Right forelimb (tissue), 1 donor: ENCODE measurements at places on chromosomes 7 and 10.

- DNase-seq, result no peak
These were observed 10.2 kb downstream of the CLIP2 start for GRCh38 chr7:74299401-74299800.

GRCh38 chr7:42457663-42458062 lies 220.7 kb upstream of the GLI3 start:
- no peak for DNase-seq

DNA sequence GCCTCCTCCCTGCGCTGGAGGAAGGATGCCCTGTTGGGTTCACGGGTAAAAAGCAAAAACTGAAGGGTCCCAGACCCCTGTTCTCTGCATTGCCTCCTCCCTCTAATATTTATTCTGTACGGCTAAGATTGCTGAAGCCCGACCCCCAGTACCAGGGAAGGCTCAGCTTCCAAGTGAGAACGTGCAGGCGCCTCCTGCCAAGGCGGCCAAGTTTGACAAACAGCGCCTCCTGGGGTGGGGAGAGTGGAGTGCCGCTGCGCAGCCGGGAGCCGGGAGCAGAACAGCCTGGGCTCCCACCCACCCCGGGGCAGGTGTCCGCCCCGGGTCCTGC lies 4.7 kb upstream of the EBF3 start:
- DNase-seq, result peak; percentile 94

GRCh38 chr10:90915766-90916075 lies 5.2 kb downstream of the ANKRD1 start:
- no peak for DNase-seq

GRCh38 chr10:104037261-104037951 lies 48.3 kb downstream of the COL17A1 start:
- no peak for DNase-seq

GRCh38 chr7:117718116-117718835 lies 155.0 kb downstream of the CTTNBP2 start:
- no peak for DNase-seq

DNA sequence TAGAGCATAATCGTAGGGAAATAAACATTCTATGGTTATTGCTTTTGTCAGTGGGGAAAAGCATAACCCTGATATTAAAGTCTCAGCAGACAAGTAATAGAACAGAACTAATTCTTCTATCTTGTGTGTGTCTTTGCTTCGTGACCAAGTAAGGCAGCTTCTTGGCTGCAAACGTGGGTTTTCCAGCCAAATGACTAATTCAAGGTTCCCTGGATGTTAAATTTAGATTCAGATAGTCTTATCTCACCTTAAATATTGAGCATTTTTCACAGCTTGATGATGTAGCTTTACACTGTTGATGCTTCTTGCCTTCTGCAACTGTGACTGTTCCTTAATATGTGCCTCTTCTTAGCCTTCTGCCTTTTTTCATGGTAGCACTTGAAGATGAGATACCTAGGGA lies 113.0 kb downstream of the EXOC4 start:
- no peak for DNase-seq

DNA sequence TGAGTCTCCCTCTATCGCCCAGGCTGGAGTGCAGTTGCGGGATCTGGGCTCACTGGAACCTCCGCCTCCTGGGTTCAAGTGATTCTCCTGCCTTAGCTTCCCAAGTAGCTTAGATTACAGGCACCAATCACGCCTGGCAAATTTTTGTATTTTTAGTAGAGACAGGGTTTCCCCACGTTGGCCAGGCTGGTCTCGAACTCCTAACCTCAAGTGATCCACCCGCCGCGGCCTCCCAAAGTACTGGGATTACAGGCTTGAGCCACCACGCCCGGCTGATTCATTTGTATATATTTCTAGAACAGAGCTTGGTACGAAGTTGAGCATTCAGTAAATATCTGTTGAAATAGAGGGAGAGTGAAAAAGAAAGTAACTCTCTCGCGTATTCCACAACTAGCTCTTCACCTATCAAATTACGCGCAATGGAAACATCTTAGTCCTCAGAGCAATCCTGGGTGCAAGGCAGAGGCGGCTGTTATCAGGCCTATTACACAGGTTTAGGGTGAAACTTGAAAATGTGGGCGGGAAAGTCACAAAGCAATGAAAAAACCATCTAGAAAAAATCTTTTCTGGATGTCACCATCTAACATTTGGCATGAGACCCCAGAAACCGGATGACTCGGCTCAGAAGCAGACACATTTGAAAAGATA lies 707 bp upstream of the GHITM start:
- peak; percentile 56 for DNase-seq

- DNase-seq, result no peak
These were observed 450.1 kb downstream of the KCNMA1 start for GRCh38 chr10:77187376-77187999.

DNA sequence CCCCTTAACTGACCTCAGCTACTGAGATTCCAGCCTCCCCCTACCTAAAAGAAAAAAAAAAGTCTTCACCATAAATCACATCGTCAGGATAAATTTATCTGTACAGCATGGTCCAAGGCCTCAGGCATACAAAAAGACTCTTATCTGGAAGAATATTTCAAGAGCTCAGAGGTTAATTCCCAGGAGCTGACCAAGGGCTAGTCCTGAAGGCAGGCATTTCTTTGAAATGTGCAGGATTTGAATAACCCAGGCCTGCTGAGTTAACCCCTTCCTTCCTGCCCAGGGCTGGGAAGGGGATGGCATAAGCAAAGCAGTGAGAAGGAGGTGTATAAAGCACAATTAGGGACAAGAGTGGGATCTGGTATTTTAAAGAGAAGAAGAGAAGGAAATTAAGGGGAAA lies 111.2 kb downstream of the RNLS start:
- DNase-seq, result no peak

- no peak for DNase-seq
These were observed 328.6 kb upstream of the HGF start for GRCh38 chr7:82098414-82098813.

DNA sequence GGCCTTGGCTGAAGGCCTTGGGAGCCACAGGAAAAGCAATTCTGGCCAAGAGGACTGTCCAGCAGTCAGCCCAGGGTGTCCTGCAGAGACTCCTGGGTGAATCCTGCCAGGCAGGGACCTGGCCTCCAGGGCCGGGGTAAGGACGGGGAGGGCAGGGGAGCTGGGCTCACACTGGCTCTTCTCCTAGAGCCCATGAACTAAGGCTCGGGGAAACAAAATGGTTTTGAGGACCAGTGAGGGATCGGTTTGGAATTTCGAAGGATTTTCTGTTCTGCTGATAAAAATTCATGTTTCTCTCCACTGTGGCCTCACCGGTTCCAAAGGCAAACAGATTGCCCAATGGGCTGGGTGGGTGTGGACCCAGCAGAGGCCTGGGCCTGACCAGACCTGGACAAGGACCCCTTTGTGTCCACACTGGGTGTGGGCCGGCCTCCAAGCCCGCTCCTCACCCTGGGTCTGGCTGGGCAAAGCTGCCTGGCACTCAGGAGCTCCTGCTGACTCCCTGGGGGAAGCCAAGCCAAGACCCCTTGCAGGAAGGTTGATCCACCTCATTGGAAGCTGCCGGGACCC lies 27.3 kb downstream of the FAM20C start:
- DNase-seq, result no peak

DNA sequence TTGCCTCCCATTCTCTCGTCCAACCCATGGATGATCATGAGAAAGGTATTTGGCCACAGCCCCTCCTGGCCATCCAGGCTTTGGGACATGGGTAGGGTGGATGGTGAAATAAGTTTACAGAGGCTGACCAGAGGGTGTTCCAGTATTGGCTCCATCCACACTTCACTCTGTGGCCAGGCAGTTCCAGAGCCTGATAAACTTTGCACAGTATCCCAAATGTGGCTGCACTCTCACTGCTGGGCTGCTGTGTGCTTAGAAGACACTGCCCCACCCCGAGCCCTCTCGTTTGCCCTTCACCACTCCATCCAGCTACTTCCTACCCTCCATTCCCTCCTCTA lies 72.0 kb upstream of the ZMIZ1 start:
- DNase-seq, result no peak

GRCh38 chr10:89064748-89065147 lies 74.2 kb downstream of the FAS start:
- DNase-seq, result no peak

DNA sequence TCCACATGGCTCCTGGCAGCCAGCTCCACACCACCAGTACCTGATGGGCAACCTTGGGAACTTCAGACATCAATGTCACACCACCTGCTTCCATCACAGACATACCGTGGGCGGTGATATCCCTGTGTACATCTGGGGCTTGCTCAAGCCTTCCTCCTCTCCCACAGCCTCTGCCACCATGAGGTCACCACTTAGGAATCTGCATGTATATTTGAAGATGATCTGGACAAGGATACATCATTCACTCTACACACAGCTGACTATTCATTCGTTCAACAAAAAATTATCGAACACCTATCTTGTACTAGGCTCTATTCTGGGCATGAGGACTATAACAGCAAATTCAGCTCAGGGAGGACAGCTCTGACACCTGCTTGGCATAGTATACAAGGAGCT lies 6.8 kb downstream of the DLG5 start:
- no peak for DNase-seq

- DNase-seq, result no peak
These were observed 592 bp upstream of the PIK3CG start for GRCh38 chr7:106864298-106865081.

DNA sequence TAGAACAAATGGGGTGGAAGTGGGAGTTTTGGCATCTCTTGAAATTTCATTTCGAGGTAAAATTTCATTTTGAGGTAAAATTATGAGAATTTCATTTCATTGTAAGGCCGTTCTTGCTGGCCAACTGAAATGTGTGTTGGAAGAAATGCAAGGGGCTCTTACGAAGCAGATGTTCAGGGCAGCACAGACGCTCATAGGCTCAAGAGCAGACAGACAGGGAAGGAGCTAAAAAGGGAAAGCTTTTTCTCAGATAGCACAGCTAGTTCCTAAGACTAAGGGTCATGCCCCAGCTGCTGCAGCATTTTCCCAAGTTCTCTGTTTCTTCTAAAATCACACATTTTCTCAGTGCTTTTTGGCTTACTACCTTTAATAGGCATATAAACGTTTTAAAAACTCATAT lies 65.1 kb upstream of the SFMBT2 start:
- DNase-seq, result no peak

GRCh38 chr7:49001610-49002033 lies 77.3 kb downstream of the CDC14C start:
- DNase-seq, result no peak

GRCh38 chr7:12827219-12827821 lies 139.9 kb downstream of the ARL4A start:
- DNase-seq, result no peak

- no peak for DNase-seq
These were observed 97.5 kb downstream of the CTBP2 start for GRCh38 chr10:125062914-125063230.

DNA sequence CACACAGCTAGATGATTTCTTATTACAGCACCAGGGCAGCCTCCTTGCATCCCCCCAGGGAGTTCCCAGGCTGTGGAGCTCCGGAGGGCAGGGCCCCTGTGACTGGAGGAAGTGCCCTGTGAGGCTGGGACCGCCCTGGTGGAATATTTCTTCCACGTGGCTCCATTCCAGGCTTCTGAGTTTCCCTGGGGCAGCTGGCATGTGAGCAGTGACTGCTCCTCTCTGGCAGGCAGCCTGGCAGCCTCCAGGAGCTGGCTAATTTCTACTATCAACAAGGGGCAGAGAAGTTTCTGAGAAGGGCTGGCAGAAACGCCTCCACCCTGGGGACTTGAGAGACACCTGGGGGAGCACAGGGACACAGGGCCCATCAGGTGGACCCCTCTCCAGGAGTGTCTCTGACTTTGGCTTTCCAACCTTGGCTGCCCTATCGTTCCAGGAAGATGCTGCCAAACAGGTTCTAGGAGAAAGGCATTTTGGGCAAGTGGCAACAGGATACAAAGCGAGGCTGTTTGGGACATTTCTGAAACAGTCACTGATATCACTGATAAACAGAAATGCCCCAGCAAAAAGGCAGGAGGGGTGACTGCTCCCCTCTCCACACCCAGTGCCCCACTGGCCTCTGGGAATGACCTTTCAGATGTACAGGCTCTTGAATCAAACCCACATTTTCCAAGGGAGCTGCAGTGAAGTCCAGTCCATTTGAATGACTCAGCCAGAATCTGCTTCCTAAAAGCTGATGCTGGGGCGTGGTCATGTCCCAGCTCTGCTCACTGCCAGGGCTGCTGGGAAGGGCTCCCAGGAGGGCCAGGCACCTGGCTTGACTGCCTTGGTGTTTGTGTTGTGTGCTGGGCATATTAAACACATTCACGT lies 16.1 kb downstream of the MYOF start:
- peak; percentile 74 for DNase-seq
